Gastroesophageal sphincter (tissue), 4 donors: ENCODE measurements at places on chromosomes 7 and 10. TPM values are rescaled to one million over a fixed set of nuclear protein-coding genes. Genes with fewer than 3 reads are reported as not detected.

The HKDC1 gene
- not detected for total RNA-seq

The UCN3 gene
- total RNA-seq: not detected

The EIF5AL1 gene
- 0.27 TPM for total RNA-seq

The NUB1 gene
- total RNA-seq: 60.3 TPM

The GIMAP4 gene
- total RNA-seq: 24.4 TPM

The PDK4 gene
- 603 TPM for total RNA-seq

The GNB2 gene
- total RNA-seq: 189 TPM

The SEC31B gene
- 1.1 TPM for total RNA-seq

The PLXNA4 gene
- 19.7 TPM for total RNA-seq

The ZNF33B gene
- total RNA-seq: 18.1 TPM

The SHTN1 gene
- 9.2 TPM for total RNA-seq

The PGAM2 gene
- not detected for total RNA-seq
